ENCODE measurements at places on chromosomes 12 and 14.
A peak's percentile ranks its signal among the peaks of the same experiment; 100 is the strongest.

- DNase-seq = no peak
Measured at GRCh38 chr12:1977588-1977987, 26.7 kb downstream of the DCP1B start.

GRCh38 chr14:22556990-22557623 is 31.9 kb downstream of the DAD1 start:
- peak; percentile 99 for DNase-seq

- DNase-seq = no peak
Measured at GRCh38 chr14:98962118-98962517, 309.9 kb downstream of the BCL11B start.

- DNase-seq = no peak
Measured at GRCh38 chr14:88243946-88244345, 79.1 kb downstream of the KCNK10 start.

DNA sequence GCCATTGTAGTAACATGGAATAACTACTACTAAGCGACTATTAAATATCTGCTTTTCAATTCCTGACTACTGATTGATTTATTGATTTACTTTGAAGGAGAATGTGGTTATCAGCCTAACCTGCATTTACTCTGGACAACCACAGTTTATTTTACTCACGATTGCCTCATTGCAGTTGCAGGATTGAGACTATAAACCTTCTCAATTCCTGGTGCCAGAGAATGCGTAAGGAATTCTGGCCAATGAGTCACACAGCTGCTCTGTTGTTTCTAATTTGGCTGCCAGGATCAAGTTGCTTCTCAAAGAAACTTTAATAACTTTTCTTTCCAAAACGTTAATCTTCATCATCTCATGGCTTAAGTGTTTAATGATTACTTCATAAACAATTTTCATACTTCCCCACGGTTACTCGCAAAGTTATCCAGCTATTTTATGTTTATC is 13.1 kb upstream of the TMTC1 start:
- no peak for DNase-seq

- no peak for DNase-seq
Measured at GRCh38 chr12:68665016-68665569, 21.7 kb upstream of the NUP107 start.

GRCh38 chr12:61095111-61095510 is 1165.1 kb upstream of the USP15 start:
- no peak for DNase-seq

GRCh38 chr14:100905166-100905565 is 1.6 kb upstream of the RTL1 start:
- DNase-seq = no peak

- DNase-seq = no peak
Measured at GRCh38 chr12:79848339-79848738, 86.6 kb downstream of the PPP1R12A start.

- no peak for DNase-seq
Measured at GRCh38 chr12:39805651-39806050, 186.0 kb upstream of the ABCD2 start.

DNA sequence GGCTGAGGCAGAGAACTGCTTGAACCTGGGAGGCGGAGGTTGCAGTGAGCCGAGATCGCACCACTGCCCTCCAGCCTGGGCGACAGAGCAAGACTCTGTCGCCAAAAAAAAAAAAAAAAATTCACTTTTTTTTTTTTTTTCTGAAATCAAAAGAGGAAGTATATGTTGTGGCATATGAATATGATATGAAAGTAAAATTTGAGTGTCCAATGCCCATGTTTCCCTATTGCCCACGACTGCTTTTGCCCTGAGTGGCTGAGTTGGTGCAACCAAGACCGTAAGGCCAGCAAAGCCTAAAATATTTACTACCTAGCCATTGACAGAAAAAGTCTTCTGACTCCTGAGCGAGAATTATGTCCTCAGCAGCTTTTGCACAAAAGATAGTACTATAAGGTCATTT is 101.7 kb upstream of the PARP11 start:
- no peak for DNase-seq

- no peak for DNase-seq
Measured at GRCh38 chr12:108213871-108214445, 84.9 kb downstream of the WSCD2 start.

DNA sequence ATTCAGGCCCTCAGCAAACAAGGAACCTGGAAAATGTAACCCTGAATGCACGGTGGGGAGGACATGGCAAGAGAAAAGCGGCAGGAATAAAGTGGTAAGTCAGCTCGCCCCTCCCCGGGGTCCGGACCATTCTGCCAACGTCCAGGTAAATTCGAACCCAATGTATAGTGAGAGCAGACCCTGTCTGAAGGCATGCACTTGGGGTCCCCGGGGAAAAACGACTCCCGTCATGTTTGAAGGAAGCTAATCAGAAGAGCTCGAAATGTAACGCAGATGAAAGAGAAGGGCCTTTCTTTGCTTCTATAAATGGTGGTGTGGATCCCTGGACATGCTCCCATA is 193 bp downstream of the ACACB start:
- DNase-seq = no peak

DNA sequence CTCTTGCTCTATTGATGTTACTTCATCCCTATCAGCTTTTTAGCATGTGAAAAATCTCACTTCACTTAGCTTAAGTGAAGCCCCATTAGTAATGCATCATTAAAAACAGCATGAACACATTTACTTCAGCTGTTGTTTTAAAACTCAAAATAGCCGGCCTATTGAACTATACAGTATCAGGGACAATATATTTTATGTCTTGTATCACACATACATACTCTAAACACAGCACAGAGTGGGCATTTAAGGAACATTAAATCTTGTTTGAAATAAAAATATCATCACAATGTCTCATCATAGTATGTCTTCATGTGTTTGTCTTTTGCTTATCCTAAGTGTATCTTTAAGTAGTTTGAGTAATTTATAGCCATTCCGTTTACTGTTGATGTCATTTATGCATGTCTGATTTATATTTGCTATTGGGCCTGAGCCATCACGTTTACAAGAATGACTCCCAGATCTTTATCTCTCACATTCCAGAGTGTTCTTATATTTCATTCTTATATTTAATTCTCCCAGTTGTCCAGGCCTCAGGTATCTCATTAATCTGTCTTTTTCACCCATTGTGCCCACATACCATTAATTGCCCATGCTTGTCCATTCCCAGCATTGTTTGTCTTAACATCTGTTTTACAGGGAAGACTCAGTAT is 57.5 kb downstream of the ARHGAP5 start:
- no peak for DNase-seq

DNA sequence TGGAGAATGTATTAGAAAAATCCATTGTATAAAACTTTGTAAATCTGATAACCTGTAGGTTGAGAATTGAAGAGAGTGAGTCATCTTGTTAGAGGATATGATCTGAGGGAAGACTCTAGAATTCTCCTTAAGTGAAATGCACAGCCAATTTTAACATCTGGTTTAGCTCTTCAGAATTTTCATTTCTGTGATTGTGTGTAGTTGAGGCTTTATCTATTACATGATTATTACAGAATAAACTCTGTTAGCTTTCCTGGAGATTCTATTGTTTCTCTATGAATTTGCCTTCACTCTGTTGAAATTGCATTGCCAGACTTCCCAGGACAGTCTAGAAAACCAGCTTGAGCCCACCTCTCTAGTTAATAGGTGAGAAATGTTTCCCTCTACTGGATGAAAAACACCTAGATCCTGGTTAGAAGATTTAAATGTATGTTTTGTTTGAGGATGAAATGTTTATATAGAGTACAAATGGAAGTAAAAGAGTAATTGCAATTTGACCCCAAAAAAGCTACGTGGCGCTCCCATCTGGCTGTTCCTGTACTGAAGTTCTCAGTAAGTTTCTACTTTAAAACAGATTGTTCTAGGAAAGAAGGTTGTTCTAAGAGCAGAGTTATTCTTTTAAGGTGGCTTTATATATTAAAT is 2.9 kb downstream of the NUDT4 start:
- DNase-seq = no peak

GRCh38 chr14:37150414-37150813 is 22.0 kb downstream of the SLC25A21 start:
- no peak for DNase-seq

GRCh38 chr12:59698600-59698999 is 102.8 kb downstream of the SLC16A7 start:
- no peak for DNase-seq

- no peak for DNase-seq
Measured at GRCh38 chr12:51247523-51248206, 9.0 kb downstream of the DAZAP2 start.

DNA sequence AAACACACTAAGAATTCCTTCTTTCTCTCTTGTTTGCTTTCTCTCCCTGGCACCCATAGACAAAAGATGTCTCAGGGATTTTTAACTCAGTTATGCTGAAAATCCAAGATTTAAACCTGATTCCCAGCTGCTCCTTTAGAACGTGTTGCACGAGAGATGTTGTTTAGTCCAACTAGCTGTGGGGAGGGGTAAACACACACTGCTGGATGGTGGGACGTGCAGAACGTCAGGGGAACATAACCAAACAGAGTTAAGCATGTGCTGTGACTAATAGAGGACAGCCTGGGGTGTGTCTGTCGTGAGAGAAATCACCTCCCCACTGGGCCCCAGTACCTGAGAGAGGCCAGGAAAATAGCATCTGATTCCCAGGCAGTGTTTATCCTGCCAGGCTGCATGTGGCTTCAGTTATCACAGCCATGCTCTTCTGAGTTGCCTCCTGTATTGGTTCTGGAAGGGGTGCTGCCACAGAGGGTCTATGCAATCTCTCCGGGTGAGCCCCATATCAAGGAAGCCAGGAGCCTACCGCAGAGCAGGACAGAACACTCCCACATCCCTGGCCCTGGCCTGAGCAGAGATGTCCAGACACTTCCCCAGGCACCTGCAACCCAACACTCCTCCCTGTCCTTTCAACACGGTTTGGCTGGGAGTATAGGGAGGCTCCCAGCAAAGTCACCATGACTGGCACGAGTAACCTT is 112.7 kb upstream of the EGLN3 start:
- no peak for DNase-seq

DNA sequence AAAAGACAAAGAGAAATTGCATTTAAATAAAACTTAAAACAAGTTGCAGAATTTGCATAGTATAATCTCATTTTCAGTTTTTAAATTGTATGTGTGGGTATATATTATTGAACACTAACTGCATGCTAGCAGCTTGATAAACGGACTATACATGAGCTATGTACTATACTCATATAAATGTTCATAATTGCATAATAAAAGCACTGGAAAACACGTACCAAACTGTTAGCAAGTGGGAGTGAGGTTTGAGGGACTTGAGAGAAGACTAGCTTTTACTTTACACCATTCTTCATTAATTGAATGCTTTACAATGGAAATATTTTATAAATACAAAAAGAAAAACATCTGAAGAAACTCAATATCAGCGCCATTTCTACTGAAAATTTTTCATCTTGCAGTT is 32.2 kb upstream of the MDM1 start:
- no peak for DNase-seq

- no peak for DNase-seq
Measured at GRCh38 chr14:94906577-94906976, 136.7 kb upstream of the GSC start.

DNA sequence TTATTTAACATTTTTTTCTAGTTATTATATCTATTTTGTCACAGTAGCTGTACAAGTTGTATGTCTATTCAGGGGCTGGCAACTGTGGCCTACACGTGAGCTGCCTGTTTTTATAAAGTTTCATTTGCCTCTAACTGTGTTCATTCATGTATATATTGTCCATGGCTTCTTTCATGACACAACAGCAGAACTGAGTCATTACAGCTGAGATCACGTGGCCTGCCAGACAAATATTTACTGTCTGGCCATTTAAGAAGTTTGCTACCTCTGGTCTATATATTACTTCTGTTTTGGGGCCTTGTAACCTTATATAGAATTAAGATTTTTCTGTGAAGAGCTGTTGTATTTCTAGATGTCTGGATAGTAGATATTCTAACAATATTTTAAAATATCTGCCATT is 37.9 kb downstream of the KIAA0586 start:
- no peak for DNase-seq

DNA sequence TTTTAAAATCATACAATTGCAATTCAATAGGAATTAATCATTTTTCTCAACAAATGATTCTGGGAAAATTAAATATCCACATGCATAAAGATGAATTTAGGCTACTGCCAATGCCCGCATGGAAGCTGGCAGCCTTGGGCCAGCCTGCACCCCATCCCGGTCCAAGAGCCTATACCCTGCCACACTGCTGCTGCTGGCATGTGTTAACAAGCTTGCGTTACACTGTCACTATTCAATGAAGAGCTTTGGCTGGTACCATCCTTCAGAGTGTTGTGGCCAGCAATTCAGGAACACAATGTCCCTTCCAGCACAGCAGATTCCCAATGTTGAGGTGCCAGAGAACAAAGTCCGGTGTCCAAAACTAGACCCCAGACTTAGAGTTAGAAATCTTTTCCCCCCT is 13.6 kb upstream of the TAS2R14 start:
- DNase-seq = no peak

- DNase-seq = no peak
Measured at GRCh38 chr14:68927956-68928675, 51.0 kb downstream of the ACTN1 start.

DNA sequence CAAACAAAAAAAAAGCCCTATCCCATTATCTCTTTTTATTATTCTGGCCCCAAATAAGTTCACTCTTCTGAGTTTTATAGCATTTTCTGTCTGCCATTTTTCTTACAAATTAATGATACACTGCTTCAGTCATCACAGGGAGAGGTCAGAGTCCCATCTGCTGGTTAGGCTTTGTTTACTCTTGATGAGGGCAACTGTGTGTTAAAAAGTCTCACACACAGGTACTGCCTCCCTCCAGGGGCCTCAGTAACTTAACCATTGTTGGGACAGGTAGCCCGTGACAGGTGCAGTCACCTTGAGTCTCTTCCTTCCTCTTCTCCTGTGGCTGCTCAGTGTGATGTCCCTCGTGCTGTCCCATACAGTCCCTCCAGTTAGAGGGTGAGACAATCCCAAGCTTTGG is 45.5 kb upstream of the SEL1L start:
- no peak for DNase-seq

DNA sequence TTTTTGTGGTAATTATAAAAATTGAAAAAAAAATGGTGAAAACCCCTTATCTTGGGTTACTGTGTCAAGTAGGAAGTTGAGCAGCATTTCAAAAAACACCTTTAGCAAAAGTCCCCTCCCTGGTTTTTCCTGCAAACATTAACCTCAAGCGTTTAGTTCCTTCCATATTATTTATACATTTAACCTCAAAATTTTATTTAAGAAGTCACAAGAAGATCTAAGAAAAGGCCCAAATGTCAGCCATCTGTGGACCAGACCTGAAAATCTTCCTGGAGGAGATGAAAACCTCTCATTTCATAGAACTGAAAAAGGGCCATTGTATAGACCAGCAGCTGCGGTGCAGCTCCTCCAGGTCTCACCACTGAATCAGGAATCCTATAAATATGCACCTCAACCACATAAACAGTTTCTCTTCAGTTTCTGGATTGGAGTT is 40.4 kb upstream of the BTG1 start:
- DNase-seq = no peak

GRCh38 chr14:52080158-52080800 is 11.4 kb upstream of the NID2 start:
- no peak for DNase-seq

Measured in stimulated activated effector memory CD8-positive, alpha-beta T cell treated with anti-CD3 and anti-CD28 coated beads, Interleukin-12 subunit alpha, Interleukin-12 subunit beta, amount 100 ng/mL, for 72 hours (primary cell).